Activated CD4-positive, alpha-beta T cell treated with anti-CD3 and anti-CD28 coated beads, Interleukin-2, amount 10 ng/mL, durations not matched to agents 7 days and 5 days (primary cell): ENCODE measurements at places on chromosomes 13 and 19. TPM values are rescaled to one million over a fixed set of nuclear protein-coding genes. Genes with fewer than 3 reads are reported as not detected.

TPRX1 gene
- total RNA-seq = not detected

SHISA7 gene
- not detected for total RNA-seq

CRTC1 gene
- 10.2 TPM for total RNA-seq

DNM2 gene
- 268 TPM for total RNA-seq

NTN5 gene
- total RNA-seq = 1.0 TPM

RNF225 gene
- 0.35 TPM for total RNA-seq

FZR1 gene
- total RNA-seq = 79.3 TPM

IGFL1 gene
- not detected for total RNA-seq
